ENCODE measurements at places on chromosomes 3 and 15.
A peak's percentile ranks its signal among the peaks of the same experiment; 100 is the strongest.

DNA sequence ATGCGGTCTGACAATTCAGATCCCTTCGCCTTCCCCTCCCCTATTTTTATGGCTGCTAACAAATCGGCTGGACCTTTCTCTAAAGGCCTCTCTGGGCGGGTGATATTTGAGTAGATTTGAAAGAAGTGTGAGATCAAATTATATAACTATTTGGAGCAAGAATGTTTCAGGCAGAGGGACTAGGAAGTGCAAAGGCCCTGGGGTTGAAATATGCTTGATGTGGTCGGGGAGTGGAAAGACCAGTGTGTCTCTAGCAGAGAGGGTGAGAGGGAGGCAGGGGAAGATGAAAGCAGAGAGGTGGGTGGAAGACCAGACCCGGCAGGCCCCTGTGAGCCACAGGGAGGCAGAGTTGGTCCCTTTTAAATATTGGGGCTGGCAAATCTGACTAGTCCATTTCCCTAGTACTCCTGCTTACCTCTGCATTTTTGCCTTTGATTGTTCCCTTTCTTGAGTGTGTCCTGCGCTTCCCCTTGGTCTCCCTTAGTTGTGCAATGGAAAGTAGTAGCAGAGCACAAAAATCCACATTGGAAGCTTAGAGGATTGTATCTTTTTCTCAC, 32.3 kb downstream of the SLCO3A1 start:
- DNase-seq: no peak

- DNase-seq: peak; percentile 73
These were observed 15.5 kb upstream of the HOMER2 start for GRCh38 chr15:82968066-82968465.

GRCh38 chr15:90994059-90994416, 297 bp downstream of the PRC1 start:
- no peak for DNase-seq

- no peak for DNase-seq
These were observed 255.1 kb upstream of the STT3B start for GRCh38 chr3:31277582-31277981.

DNA sequence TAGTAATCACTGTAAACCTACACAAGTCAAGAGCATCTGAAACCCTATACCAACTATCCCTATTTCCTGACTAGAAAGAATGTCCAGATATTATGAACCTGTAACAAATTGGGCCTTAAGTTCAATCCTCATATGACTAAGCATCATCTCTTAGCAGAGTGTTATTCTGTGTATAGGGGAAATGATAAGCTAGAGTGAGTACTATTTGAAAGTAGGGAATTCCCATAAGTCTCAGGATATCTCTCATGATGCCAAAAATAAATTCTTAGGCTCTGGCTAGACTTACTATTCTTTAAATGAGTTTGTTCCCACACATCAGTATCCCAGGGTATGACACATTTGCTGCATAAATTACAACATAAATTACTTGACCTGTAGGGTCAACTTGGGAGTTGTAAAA, 15.3 kb downstream of the MRPL47 start:
- DNase-seq: no peak

DNA sequence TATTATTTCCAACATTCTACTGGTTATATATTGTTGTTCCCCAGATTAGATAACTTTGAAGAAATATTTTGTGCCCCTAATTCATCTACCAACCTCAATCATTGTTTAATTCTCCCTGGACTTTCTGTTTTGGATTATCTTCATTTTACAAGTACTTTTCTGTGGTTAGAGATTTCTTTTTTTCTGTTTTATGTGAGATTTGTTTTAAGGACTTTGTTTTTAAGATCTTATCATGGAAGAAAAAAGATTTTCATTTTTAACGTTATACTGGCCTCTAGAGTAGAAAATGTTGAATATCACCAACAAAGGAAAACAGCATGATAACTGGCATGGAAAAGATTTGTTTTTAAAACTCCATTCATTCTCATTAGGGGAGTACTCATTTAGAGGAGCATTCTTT, 210.9 kb upstream of the KCNMB2 start:
- peak; percentile 46 for DNase-seq
